CD4-positive, alpha-beta T cell treated with Interleukin-12 subunit alpha and Interleukin-12 subunit beta, for 1 hour (primary cell): ENCODE measurements at places on chromosomes 2 and 18.

- no peak for DNase-seq
Measured at GRCh38 chr2:205438241-205438640, 244.1 kb upstream of the NRP2 start.

DNA sequence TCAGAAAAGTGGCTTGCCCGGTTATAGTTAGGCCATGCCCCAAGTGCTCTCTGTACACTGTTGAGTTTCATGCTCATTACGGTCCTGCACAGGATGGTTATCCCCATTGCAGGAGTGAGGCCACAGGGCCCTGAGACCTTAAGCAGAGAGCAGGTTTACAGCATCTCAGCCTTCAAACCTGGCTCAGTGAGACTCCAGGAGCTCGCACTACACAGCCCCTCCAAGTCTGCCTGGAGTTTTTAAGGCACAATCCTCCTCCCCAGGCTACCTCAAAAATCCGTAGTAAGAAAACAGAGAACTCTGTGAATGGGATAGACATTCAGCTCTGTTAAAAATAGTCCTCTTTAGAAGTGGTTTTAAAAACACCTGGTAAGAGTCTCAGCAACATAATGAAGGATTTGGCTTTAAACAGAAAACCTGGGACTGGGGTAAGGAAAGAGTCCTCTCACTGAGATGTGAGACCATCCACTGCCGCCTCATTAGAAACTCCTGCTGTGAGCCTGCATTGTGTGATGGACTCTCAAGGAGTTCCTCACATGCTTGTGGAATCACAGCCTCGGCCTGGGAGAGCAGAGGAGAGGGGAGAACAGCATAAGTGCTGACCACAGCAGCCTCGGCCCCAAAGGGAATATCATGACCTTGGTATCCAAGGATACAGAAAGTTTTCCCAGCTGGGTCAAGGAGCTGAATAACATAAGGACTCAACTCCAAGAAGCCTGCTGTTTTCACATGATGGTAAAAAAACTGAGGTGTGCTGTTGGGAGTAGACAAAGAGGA is 214.8 kb downstream of the ATAD2B start:
- DNase-seq, result no peak

GRCh38 chr2:179044500-179044899 is 5.4 kb downstream of the CCDC141 start:
- no peak for DNase-seq

DNA sequence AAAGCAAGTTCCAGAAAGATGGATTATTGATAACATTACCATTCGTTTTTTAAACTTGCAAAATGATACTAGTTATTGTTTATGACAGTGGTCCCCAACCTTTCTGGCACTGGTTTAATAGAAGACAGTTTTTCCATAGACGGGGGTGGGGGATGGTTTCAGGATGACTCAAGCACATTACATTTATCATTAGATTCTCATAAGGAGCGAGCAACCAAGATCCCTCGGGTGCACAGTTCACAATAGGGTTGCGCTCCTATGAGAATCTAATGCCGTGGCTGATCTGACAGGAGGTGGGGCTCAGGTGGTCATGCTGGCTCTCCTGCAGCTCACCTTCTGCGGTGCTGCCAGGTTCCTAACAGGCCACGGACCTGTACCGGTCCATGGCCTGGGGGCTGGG is 86.2 kb downstream of the BCL2 start:
- DNase-seq, result no peak

DNA sequence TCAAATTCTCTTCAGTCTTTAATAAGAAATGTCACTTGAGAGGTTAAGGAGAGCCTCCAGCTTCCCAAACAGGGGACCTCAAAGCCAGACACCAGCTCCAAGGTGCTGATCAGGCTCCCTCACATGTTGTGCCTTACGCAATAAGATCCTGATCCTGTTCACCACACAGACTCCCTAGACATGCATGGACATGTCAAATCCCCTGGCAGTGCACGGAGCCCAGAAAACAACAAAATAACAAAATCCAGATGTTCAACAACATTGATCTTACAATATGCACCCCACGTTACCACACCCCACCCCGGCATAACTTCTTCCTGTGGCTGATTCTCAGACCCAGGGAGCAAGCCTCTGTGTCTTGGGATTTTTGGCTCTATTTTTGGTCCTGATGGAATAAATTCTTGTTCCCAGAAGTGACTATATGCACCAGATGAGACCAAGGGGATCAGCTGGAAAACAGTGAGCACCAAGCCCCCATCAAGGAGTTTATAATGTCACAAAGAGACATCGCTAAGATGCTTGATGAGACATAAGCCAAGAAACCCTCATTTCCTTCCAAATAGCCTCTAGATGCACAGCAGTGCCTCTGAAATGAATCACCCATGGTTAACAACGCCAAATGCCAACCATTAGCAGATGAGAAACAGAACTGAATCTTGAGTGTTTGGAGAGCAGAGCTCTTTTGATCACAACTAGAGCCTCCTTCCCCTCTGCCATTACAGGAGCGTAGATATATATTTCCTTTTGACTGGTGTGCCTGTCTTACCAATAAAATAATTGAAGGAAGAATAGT is 198.2 kb downstream of the PRKCE start:
- no peak for DNase-seq

GRCh38 chr2:236802862-236803261 is 233.2 kb downstream of the ACKR3 start:
- DNase-seq, result no peak
